Thyroid gland (tissue), 4 donors: ENCODE measurements at places on chromosomes 12 and 14.

- no peaks in the 10 kb centered on the region for H3K4me1 ChIP-seq
- H3K27me3 ChIP-seq: no peaks in the 10 kb centered on the region
- DNase-seq: peak; percentile 1
- no peak overlapping the region for H3K27ac ChIP-seq
- H3K4me3 ChIP-seq: no peak overlapping the region
- H3K36me3 ChIP-seq: no peaks in the 10 kb centered on the region
Observed at GRCh38 chr12:99619389-99620158, 28.0 kb upstream of the GARIN6 start.

GRCh38 chr14:56241461-56241860 is 123.2 kb downstream of the PELI2 start:
- H3K36me3 ChIP-seq: no peaks in the 10 kb centered on the region
- no peaks in the 10 kb centered on the region for H3K27me3 ChIP-seq
- no peak overlapping the region for H3K27ac ChIP-seq
- H3K4me1 ChIP-seq: no peaks in the 10 kb centered on the region
- DNase-seq: no peak

DNA sequence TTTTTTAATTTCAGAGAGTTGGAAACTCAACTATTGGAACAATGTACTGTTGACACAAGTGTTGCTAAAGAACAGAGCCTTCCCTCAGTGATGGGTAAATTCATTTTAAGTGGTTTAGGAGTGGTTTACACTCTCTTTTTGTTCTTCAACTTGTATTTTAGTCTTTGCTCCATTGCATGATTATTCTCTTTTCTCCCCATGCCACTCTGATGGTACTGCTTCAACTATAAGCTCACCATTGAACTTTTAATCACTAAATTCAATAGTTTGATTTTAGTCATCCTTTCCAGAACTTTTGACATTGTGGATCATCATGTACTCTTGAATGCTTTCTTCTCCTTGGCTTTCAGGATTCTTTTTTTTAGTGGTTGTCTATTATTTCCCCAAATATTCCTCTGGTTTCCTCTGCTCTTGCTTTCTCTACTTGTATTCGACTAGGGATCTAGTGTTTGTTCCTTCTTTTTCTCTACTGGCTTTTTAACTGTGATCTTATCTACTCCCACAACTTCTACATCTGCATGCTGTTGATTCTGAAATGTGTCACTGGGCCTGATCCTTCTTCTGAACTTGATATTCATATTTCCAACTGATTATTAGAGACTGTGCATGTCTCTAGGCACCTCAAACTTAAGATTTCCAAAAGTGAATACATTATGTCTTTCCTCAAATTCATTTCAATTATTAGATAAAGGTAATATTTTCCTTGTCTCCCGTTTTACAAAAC is 15.4 kb downstream of the ACTR10 start:
- no peaks in the 10 kb centered on the region for H3K4me1 ChIP-seq
- H3K36me3 ChIP-seq: peaks cover 32% of the 10 kb centered on the region
- H3K4me3 ChIP-seq: no peak overlapping the region
- H3K27ac ChIP-seq: no peak overlapping the region
- DNase-seq: no peak
- H3K27me3 ChIP-seq: no peaks in the 10 kb centered on the region

GRCh38 chr14:74586681-74587362 is 25.2 kb downstream of the LTBP2 start:
- no peak for DNase-seq
- no peak overlapping the region for H3K4me3 ChIP-seq
- peak overlapping the region; percentile 96 for H3K27ac ChIP-seq
- no peaks in the 10 kb centered on the region for H3K36me3 ChIP-seq
- H3K27me3 ChIP-seq: no peaks in the 10 kb centered on the region
